ENCODE measurements at places on chromosomes 13 and 19. TPM values are rescaled to one million over a fixed set of nuclear protein-coding genes. Genes with fewer than 3 reads are reported as not detected.

Gene SKA3
- 5.8 TPM for total RNA-seq

Gene LILRA1
- 1.1 TPM for total RNA-seq

Gene ZNF878
- 0.93 TPM for total RNA-seq

Gene AMER2
- total RNA-seq, result 0.35 TPM

Gene CEACAM20
- total RNA-seq, result not detected

Gene ZBTB45
- 12.1 TPM for total RNA-seq

Gene CD22
- 6.7 TPM for total RNA-seq

Gene LGI4
- 5.1 TPM for total RNA-seq

Gene ZNF492
- 1.5 TPM for total RNA-seq

Gene EBI3
- total RNA-seq, result 0.82 TPM

Gene CELF5
- 0.58 TPM for total RNA-seq

Gene IZUMO1
- 0.12 TPM for total RNA-seq

Gene MCF2L
- total RNA-seq, result 40.5 TPM

Gene EPSTI1
- total RNA-seq, result 7.7 TPM

Gene TMEM59L
- total RNA-seq, result 5.4 TPM

Gene S1PR5
- 1.7 TPM for total RNA-seq

Gene ADAMTSL5
- total RNA-seq, result 2.7 TPM

Gene ZNF229
- 10.8 TPM for total RNA-seq

Gene ZNF738
- 26.4 TPM for total RNA-seq

Gene KCNN4
- total RNA-seq, result 3.7 TPM

Gene TMEM255B
- 5.5 TPM for total RNA-seq

Gene ZNF224
- 45.6 TPM for total RNA-seq

Gene KLK4
- total RNA-seq, result not detected

Gene SLITRK6
- 7.7 TPM for total RNA-seq

Gene OSCAR
- total RNA-seq, result 1.3 TPM

Gene CD209
- total RNA-seq, result 4.8 TPM

Gene NOVA2
- total RNA-seq, result 2.7 TPM

Gene ACER1
- not detected for total RNA-seq

Gene CEACAM6
- total RNA-seq, result 1.1 TPM

Gene LILRB2
- total RNA-seq, result 4.2 TPM

Gene SYNE4
- total RNA-seq, result 7.4 TPM

Gene TRAPPC6A
- 23.9 TPM for total RNA-seq

Gene CRX
- not detected for total RNA-seq
